Diencephalon (tissue), 1 donor: ENCODE measurements at places on chromosomes 2 and 18. TPM values are rescaled to one million over a fixed set of nuclear protein-coding genes. Genes with fewer than 3 reads are reported as not detected.

The RPL37A gene
- total RNA-seq, result 3,287 TPM

The G6PC2 gene
- total RNA-seq, result not detected

The HADHB gene
- 58.1 TPM for total RNA-seq

The ST8SIA5 gene
- total RNA-seq, result 7.8 TPM

The RIT2 gene
- 59.3 TPM for total RNA-seq

The IL36B gene
- total RNA-seq, result not detected

The PLGLB2 gene
- 1.6 TPM for total RNA-seq

The POMC gene
- total RNA-seq, result 5.3 TPM

The LYPD6B gene
- total RNA-seq, result 5.8 TPM

The TRIM43B gene
- not detected for total RNA-seq

The CCDC148 gene
- 26.3 TPM for total RNA-seq

The STON1 gene
- 7.6 TPM for total RNA-seq

The KCNJ13 gene
- total RNA-seq, result 9.2 TPM

The MSTN gene
- total RNA-seq, result 5.3 TPM

The CCL20 gene
- not detected for total RNA-seq

The WIPF1 gene
- total RNA-seq, result 5.1 TPM
